Lower lobe of right lung (tissue), 2 donors: ENCODE measurements at places on chromosomes 11 and 22.

DNA sequence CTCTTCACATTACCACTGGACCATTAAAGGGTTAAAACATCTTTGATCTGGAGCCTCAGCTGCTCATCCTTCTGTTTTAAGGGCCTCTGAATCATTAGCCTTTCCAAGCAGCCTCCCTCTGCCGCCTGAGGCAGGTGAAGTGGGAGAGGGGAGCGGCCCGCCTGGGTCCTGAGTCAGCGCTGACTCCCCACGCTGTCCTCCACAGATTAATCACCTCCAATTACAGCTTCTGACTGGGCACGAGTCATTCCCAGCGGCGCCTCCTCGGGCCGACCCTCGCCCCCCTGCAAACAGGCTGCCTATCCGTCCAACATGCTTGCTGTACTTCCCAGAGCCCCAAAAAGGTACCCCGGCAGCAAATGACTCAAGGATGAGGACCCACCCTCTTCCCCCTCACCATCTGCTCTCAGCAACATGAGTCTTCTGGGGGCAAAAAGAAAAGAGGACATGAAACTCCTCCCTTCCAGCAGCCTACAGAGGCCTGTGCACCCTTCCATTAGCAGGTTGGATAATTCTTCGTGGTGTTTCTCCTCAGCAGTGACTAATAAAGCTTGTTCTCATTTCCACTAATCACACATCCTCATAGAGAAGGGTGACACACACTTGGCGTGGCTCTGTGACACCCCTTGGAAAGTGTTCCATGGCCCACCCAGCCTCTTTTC is 44.3 kb upstream of the JAM3 start:
- no peak for DNase-seq
- H3K27me3 ChIP-seq, result peaks cover 8% of the 10 kb centered on the region
- H3K4me3 ChIP-seq, result no peak overlapping the region

- H3K27ac ChIP-seq, result peak overlapping the region; percentile 95
- no peaks in the 10 kb centered on the region for H3K27me3 ChIP-seq
These were observed 1.1 kb downstream of the MTMR2 start for GRCh38 chr11:95922536-95923438.

DNA sequence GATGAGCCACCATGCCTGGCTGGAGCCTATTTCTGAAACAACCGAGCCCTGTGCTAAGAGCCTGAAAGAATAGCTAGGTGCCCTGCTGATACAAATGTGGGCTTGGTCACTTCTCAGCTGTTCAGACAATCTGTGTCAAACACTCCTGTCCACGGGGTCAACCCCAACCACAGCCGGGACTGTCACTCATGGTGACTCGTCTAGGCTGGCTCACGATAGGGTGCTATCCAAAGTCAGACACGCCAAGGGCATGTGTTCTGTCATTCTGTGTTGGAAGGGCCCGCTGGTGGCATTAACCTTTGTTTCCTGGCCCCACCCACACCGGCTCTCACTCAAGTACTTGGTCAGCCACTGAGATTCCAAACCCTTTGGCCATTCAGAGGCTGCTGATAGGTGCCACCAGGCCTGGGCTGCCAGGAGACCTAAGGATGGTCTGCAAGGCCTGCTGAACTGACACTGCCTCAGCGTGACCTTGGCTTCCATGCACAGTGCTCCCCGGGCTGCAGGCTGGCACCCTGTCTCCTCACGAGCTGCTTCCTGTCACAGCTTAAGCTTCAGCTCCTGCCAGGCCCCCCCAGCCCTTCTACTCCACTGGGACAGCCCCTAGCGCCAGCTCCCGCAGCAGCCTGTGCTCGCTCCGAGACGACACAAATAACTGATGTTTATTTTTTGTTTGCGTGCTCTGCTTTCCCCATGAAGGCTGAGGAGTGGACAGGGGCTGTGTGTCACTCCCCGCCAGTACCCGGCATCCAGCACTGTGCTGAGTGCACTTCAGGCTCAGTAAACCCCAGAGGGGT is 14.2 kb upstream of the CDC42BPG start:
- peaks cover 100% of the 10 kb centered on the region for H3K4me1 ChIP-seq
- no peaks in the 10 kb centered on the region for H3K27me3 ChIP-seq
- DNase-seq, result no peak

DNA sequence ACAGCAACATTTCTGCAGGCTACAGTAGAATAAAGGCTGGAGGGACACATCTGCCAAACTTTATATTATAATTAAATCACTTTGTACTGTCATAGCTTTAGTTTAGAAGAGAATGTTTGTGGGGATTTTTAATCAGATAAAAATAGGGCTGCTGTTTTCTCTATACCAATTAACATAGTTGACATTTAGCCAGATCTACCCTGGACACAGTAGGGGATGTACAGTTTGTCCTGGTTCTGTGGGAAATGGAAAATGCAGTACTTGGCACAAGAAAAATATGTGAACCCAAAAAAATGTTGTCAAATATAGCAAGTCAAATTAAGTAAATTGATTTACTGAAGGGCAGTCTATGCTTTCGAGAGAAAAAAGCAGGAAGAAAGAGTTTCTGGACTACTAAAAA is 20.8 kb upstream of the PICALM start:
- H3K4me3 ChIP-seq, result no peak overlapping the region
- H3K27me3 ChIP-seq, result no peaks in the 10 kb centered on the region
- DNase-seq, result no peak
- no peaks in the 10 kb centered on the region for H3K4me1 ChIP-seq
- H3K36me3 ChIP-seq, result no peaks in the 10 kb centered on the region

DNA sequence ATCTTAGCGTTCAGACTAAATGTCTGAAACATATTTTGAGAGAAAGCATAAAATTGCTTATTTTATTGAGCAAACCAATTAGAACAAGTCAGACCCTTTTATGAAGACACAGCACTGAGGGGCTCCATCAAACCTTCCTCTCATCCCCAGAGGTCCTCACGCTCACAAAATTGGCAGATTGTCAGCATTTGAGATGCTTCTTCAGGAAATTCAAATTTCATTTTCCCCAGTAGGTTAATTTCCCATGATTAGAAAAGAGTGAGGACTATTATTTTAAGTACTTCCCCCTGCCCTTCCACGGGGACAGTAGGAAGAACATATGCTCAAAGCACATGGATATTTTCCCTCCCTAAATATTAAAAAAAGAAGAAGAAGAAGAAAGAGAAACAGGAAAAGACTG is 851.8 kb downstream of the BRD1 start:
- no peak overlapping the region for H3K4me3 ChIP-seq
- H3K4me1 ChIP-seq, result no peaks in the 10 kb centered on the region
